Stimulated activated CD4-positive, alpha-beta T cell treated with anti-CD3 and anti-CD28 coated beads, Interleukin-4, amount 100 ng/mL, for 1 hour (primary cell): ENCODE measurements at places on chromosomes 4 and X.

- no peak for DNase-seq
These were observed 30.8 kb downstream of the HERC3 start for GRCh38 chr4:88623097-88623496.

- no peak for DNase-seq
These were observed 58.2 kb upstream of the MSN start for GRCh38 chrX:65609237-65609636.

GRCh38 chr4:114487101-114487500, 111.5 kb upstream of the UGT8 start:
- DNase-seq, result no peak

GRCh38 chrX:99761731-99762130, 648.3 kb downstream of the PCDH19 start:
- DNase-seq, result no peak

GRCh38 chr4:150224896-150225591, 146.8 kb downstream of the DCLK2 start:
- DNase-seq, result no peak

GRCh38 chrX:152451731-152451980, 541 bp upstream of the GABRA3 start:
- DNase-seq, result no peak

GRCh38 chr4:174259580-174259979, 23.9 kb downstream of the FBXO8 start:
- no peak for DNase-seq

DNA sequence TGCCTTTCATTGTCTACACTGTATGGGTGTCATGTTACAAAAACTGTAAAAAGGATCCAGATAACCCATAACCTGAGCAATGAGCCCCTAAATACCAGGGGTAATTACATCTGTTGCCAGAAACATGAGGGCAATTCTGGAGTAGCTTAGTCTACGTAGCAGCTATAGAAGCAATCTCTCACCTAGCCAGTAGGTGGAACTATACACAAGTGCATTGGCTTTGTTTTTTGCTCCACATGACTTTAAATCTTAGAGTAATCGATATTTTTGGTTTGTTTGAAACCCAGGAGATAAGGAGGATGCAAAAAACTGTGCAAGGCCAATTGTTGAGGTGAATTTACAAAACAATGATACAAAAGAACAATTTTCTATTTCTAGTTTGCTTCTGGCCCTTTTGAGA, 57.5 kb downstream of the GPR82 start:
- no peak for DNase-seq

GRCh38 chr4:6956434-6957147, 47.0 kb downstream of the TBC1D14 start:
- no peak for DNase-seq

GRCh38 chrX:18151157-18151556, 69.5 kb downstream of the BEND2 start:
- no peak for DNase-seq

- no peak for DNase-seq
These were observed 81.2 kb upstream of the PRSS48 start for GRCh38 chr4:151195801-151196200.

DNA sequence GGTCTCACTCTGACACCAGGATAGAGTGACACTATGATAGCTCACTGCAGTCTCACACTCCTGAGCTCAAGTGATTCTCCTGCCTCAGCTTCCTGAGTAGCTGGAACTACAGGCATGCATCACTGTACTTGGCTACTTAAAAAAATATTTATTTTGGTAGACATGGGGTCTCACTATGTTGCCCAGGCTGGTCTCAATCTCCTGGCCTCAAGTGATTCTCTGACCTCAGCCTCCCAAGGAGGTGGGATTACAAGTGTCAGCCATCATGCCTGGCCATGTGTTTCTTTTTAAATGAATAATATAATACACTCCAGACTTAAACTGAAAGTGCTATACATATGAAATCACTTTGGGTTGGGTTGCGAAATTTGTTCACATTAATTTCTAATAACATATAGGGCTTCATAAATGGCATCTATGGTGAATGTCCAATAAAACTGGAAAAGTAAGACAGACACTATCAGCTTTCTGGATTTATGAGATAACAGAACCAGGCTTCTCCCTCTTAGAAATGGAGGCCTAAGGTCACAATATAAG, 48.0 kb downstream of the SEC24D start:
- DNase-seq, result no peak

GRCh38 chr4:88690355-88690754, 7.3 kb downstream of the NAP1L5 start:
- no peak for DNase-seq

- no peak for DNase-seq
These were observed 172.2 kb upstream of the TECRL start for GRCh38 chr4:64581422-64581821.

GRCh38 chr4:14816623-14817261, 185.5 kb upstream of the CPEB2 start:
- DNase-seq, result no peak

DNA sequence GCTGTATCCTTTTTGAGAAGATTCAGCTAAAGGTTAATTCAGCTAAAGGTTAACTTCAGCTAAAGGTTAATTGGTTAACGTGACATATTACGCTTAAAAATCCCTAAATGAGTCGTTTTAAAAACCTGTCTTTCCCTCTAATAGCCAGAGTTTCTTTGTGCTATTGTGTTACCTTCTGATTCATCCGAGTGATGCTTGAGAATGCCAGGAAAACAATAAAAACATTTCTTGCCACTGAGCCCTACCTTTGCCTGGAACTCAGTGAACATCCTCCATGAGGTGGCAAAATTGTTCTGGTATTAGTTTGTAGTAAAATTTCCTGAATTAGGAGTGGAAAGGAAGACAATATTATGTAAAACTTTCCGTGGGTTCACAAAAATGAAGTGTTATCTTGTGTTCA, 13.7 kb upstream of the TMPRSS11E start:
- no peak for DNase-seq

- DNase-seq, result no peak
These were observed 3.9 kb downstream of the BMP2K start for GRCh38 chr4:78780093-78780492.

DNA sequence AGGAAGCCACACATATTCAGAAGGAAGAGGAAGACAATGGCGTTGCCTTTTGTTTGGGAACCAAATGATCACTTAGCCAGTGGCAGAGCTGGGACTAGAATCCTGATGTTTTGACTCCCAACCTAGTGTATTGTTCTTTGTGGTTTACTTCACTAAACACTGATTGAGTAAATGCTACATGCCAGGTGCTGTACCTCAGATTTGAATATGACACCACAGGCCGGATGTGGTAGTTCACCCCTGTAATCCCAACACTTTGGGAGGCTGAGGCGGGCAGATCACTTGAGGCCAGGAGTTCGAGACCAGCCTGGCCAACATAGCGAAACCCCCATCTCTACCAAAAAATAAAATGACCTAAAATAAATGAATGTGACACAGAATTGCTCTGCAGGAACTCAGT, 8.4 kb downstream of the NDUFA1 start:
- DNase-seq, result no peak

- peak; percentile 2 for DNase-seq
These were observed 209.3 kb downstream of the UGT8 start for GRCh38 chr4:114807759-114808404.

- no peak for DNase-seq
These were observed 480.8 kb upstream of the TECRL start for GRCh38 chr4:64889906-64890610.

- DNase-seq, result no peak
These were observed 86.2 kb upstream of the BLTP1 start for GRCh38 chr4:122065915-122066314.

DNA sequence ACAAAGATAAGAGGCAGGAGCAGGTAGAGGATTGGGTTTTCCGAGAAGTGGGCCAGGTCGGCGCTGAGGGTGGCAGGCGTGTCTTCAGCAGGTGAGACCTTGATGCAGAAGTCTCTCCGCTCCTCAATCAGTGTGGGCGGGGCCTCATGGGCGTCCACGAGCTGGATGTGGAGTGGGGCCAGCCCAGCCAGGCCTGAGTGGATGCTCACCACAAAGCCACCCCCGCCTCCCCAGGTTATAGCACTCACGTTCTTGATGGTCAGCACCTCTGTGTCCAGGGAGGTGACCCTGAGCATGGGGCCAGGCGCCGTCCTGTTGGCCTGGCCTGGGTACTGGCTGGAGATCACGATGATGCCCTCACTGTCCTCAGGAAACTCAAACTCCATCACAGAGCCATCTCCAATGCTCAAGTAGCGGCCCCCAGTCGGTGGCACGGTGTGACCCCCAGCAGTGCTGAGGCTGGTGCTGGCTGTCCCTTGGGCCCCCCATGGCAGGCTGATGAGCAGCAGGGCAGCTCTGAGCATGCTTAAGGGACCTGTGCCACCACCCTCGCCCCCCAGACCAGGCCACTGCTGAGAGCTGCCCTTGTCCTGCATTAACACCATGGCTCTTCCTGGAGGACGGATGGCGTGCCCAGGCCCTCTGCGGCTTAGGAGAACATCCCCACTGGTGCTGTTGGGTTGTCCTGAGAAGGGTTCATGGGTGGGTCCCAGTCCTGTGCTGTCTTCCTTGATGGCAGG, 1.9 kb downstream of the SLC10A3 start:
- no peak for DNase-seq

DNA sequence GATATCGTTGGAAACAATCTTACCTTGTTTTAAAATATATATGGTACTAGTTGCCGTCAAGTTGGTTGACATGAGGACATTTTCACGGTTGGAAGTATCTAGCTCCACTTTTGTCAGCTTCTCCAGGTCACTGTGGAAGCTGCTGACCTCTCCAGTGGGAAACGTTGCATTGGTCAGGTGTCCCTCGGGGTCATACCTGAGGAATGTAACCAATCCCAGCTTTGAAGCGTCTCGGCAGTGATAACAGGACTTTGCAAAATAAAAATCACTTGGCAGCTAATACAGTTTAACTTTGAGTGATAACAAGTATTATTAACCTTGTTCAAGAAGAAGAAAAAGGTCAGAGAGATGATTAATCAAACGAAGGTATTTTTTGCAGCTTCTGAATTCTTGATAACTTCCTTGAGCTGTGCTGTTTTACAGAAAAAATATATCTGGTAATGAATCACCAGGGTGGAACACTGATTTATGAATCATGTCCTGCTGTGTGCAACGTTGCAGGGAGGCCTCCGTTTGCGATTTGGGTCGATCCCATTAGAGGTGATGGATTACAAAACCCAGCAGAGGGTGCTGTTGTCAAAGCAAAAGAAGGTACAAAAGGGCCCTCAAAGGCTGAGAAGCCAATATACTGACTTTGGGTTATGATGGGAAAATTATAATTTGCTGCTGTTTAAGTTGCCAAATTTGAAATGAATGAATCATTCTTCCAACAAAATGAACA, 60.1 kb downstream of the SH2D1A start:
- peak; percentile 44 for DNase-seq

DNA sequence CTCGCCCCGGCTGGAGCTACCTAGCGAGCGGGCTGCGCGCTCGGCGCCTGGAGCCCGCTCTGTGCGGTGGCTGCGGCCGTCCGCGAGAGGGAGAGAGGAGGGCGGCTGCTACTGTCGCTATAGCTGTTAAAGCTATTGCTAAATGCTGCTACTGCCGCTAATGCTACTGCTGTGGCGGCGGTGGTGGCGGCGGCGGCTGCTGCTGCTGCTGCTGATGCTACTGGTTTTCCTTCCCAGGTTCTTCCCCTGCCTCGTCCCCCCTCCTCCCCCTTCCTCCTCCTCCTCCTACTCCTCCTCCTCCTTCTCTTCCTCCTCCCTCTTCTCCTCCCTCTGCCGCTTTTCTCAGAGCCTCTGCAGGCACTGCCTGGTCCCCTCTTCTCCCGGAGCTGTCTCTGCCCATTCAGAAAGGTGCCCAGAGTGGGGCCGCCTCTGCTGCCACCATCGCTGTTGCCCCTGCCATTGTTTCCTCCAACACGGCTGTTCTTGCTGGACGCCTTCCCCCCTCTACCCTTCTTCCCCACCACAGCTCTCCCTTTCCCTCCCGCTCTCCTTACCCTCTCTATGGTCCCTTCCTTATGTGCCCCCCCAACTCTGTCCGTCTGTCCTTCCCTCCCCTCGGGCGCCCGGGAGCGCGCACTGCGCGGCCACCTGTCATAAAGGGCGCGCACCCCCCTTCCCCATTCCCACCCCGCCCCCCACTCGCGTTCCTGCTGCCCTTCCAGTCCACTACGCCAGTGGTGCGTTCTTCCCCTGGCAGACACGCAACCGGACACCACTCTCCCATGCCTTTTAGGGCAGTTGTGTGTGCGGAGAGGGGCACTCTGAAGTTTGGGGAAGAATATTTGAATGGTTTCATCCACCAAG, at the start of gene NEXMIF:
Gene NEXMIF, minus strand, starts transcription at position 228 of the 864 bp plus-strand sequence.
- peak; percentile 32 for DNase-seq

DNA sequence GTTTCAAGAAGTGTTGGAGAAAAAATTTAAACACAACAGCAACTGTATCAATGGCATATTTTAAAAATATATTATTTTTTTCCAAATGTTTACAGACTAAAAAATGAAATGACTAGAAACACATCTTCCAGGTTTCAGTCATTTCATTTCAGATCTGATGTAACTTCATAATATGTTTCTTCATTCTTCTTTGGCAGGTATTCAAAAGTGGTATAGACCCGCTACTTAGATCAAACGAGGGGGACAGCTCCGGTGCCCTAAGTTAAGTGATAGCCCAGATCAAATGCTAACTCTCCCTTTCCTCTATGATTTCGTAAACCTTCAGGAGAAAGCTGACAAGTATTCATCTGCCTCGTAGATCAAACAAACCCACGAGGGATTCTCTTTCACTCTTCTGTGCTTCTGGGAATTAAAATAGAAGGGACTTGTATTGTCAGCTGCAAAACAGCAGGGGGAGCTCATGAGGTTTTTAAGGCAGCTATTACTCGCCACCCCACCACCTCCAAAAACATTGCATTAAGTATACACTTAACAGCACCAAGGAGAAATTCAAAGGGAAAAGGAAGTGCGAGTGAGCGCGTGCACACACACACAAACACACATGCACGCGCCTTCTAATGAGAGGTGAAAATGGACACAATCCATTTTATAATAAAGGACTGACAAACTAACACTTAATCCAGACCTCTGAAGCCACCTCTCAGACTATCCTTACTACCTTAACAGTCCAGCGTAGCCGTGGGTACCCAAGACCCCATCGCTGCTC, 21.4 kb downstream of the HELT start:
- DNase-seq, result peak; percentile 18

GRCh38 chrX:18997916-18998315, 14.0 kb upstream of the PHKA2 start:
- no peak for DNase-seq

GRCh38 chr4:13794819-13795565, 167.5 kb upstream of the BOD1L1 start:
- no peak for DNase-seq

- DNase-seq, result no peak
These were observed 126.7 kb downstream of the DHRSX start for GRCh38 chrX:2374086-2374485.

- no peak for DNase-seq
These were observed 163.0 kb upstream of the TLL1 start for GRCh38 chr4:165709973-165710526.

DNA sequence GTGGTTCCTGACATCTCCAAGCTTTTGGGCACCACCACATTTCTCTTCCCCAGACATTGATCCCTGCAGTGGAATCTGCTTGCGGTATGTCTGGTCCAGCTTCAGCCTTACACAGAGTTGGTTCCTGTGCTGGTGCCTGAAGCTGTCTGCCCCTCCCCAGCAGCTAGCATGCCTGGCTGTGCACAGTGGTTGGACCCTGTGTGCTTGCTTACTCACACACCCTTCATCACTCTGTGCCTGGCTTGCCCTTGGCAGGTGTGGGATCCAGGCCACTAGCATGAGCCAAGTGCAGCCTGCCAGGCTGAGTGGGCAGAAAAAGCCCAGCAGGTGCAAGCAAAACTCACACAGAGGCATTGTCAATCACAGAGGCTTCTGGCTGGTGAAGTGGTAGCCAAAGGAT, 473.8 kb downstream of the ACTRT1 start:
- DNase-seq, result no peak

- DNase-seq, result no peak
These were observed 2043.8 kb downstream of the ARAP2 start for GRCh38 chr4:34200535-34200934.

GRCh38 chr4:36574816-36575215, 293.4 kb downstream of the DTHD1 start:
- no peak for DNase-seq
